B cell (primary cell): ENCODE measurements at places on chromosomes 3 and 15. TPM values are rescaled to one million over a fixed set of nuclear protein-coding genes. Genes with fewer than 3 reads are reported as not detected.

Gene SNRPA1
- polyA plus RNA-seq: 97.7 and 195 TPM in 2 replicates

Gene GOLGA8N
- polyA plus RNA-seq: 3.7 and 4.4 TPM in 2 replicates

Gene PSMD2
- polyA plus RNA-seq: 79.4 and 119 TPM in 2 replicates

Gene KCNAB1
- polyA plus RNA-seq: not detected in 2 replicates

Gene GRK7
- 0.07 and 0.12 TPM in 2 replicates for polyA plus RNA-seq

Gene THAP10
- 0.07 TPM in 1 of 2 replicates, not detected in the other for polyA plus RNA-seq

Gene ZIC4
- not detected in 2 replicates for polyA plus RNA-seq

Gene AADACL2
- not detected in 2 replicates for polyA plus RNA-seq

Gene ZNF660
- 0.49 and 0.92 TPM in 2 replicates for polyA plus RNA-seq

Gene NRROS
- 40.1 and 50.3 TPM in 2 replicates for polyA plus RNA-seq

Gene LSG1
- 29.4 and 31.7 TPM in 2 replicates for polyA plus RNA-seq

Gene CYP1A2
- polyA plus RNA-seq: not detected in 2 replicates

Gene KCNMB3
- polyA plus RNA-seq: 3.5 and 4.2 TPM in 2 replicates

Gene RYR3
- not detected in 2 replicates for polyA plus RNA-seq

Gene SH2D7
- polyA plus RNA-seq: not detected in 2 replicates

Gene CLDN18
- polyA plus RNA-seq: not detected in 2 replicates

Gene CDHR4
- 0.18 and 0.33 TPM in 2 replicates for polyA plus RNA-seq

Gene TKT
- 44.6 and 69.5 TPM in 2 replicates for polyA plus RNA-seq

Gene CCDC54
- polyA plus RNA-seq: not detected in 2 replicates

Gene BNC1
- not detected in 2 replicates for polyA plus RNA-seq

Gene ECE2
- not detected in 2 replicates for polyA plus RNA-seq

Gene TAGLN3
- not detected in 2 replicates for polyA plus RNA-seq

Gene UROC1
- polyA plus RNA-seq: not detected in 2 replicates

Gene SLC27A2
- polyA plus RNA-seq: 0.12 and 0.39 TPM in 2 replicates

Gene DNAJA4
- polyA plus RNA-seq: 13.2 and 19.2 TPM in 2 replicates

Gene PLSCR5
- polyA plus RNA-seq: not detected in 2 replicates

Gene RNU5B-1
- polyA plus RNA-seq: not detected in 2 replicates

Gene RBP2
- polyA plus RNA-seq: not detected in 2 replicates

Gene GOLGA6D
- 0.04 TPM in 1 of 2 replicates, not detected in the other for polyA plus RNA-seq

Gene FETUB
- not detected in 2 replicates for polyA plus RNA-seq

Gene POU1F1
- polyA plus RNA-seq: not detected in 2 replicates

Gene CCR9
- polyA plus RNA-seq: 1.0 and 1.1 TPM in 2 replicates

Gene APOD
- not detected in 2 replicates for polyA plus RNA-seq

Gene LRRK1
- polyA plus RNA-seq: 12.2 and 19.8 TPM in 2 replicates

Gene HDDC3
- 20.1 and 26.8 TPM in 2 replicates for polyA plus RNA-seq

Gene PARP14
- polyA plus RNA-seq: 113 and 125 TPM in 2 replicates

Gene RHOV
- polyA plus RNA-seq: 0.09 TPM in 1 of 2 replicates, not detected in the other

Gene C3orf20
- 0.12 TPM in 1 of 2 replicates, not detected in the other for polyA plus RNA-seq

Gene MYRIP
- polyA plus RNA-seq: 0.03 TPM in 2 replicates

Gene ZNF35
- 1.4 and 2.5 TPM in 2 replicates for polyA plus RNA-seq

Gene NOX5
- polyA plus RNA-seq: 0.01 and 0.26 TPM in 2 replicates

Gene SST
- polyA plus RNA-seq: not detected in 2 replicates

Gene SNTN
- polyA plus RNA-seq: not detected in 2 replicates

Gene HAUS2
- 18.3 and 31.7 TPM in 2 replicates for polyA plus RNA-seq

Gene NLGN1
- polyA plus RNA-seq: not detected in 2 replicates

Gene CHRNA3
- polyA plus RNA-seq: not detected in 2 replicates

Gene B3GALNT1
- 0.28 TPM in 1 of 2 replicates, not detected in the other for polyA plus RNA-seq

Gene NEK11
- polyA plus RNA-seq: 0.82 and 1.00 TPM in 2 replicates

Gene SLC9C1
- 0.07 and 0.30 TPM in 2 replicates for polyA plus RNA-seq

Gene SLC25A26
- 18.4 and 22.3 TPM in 2 replicates for polyA plus RNA-seq

Gene SNUPN
- polyA plus RNA-seq: 10.5 and 10.8 TPM in 2 replicates

Gene HCLS1
- polyA plus RNA-seq: 161 and 228 TPM in 2 replicates

Gene CLDN11
- polyA plus RNA-seq: 0.25 and 0.26 TPM in 2 replicates

Gene STRC
- polyA plus RNA-seq: 1.3 and 1.7 TPM in 2 replicates

Gene IGSF11
- polyA plus RNA-seq: 0.30 TPM in 1 of 2 replicates, not detected in the other
